ENCODE measurements at places on chromosomes 4 and X. TPM values are rescaled to one million over a fixed set of nuclear protein-coding genes. Genes with fewer than 3 reads are reported as not detected.

DNA sequence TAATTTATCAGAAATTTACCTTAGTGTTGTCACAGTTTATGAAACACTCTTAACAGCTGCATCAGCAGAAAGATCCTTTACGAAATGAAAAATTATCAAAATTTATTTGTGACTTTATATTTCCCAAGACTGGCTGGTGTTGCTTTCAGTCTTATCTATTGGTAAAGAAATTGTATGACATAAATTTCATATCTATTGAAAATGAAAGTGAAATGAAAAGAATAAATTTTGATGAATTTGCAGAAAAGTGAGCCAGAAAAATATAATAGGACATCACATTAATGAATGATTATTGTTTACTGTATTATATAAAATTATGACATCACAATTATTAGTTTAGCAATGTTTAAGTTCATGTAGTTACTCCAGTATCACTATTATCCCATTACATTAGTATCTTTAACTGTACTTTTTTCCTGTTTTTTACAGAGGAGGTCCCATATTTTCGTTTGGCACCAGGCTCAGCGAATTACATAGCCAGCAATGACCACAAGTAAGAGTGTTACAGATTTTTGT lies 13.2 kb upstream of the TMEM165 start:
- no peak for DNase-seq
- H3K4me1 ChIP-seq, result no peaks in the 10 kb centered on the region
- no peak overlapping the region for H3K4me3 ChIP-seq
- no peaks in the 10 kb centered on the region for H3K27me3 ChIP-seq
- no peaks in the 10 kb centered on the region for H3K36me3 ChIP-seq
- H3K27ac ChIP-seq, result no peak overlapping the region

DNA sequence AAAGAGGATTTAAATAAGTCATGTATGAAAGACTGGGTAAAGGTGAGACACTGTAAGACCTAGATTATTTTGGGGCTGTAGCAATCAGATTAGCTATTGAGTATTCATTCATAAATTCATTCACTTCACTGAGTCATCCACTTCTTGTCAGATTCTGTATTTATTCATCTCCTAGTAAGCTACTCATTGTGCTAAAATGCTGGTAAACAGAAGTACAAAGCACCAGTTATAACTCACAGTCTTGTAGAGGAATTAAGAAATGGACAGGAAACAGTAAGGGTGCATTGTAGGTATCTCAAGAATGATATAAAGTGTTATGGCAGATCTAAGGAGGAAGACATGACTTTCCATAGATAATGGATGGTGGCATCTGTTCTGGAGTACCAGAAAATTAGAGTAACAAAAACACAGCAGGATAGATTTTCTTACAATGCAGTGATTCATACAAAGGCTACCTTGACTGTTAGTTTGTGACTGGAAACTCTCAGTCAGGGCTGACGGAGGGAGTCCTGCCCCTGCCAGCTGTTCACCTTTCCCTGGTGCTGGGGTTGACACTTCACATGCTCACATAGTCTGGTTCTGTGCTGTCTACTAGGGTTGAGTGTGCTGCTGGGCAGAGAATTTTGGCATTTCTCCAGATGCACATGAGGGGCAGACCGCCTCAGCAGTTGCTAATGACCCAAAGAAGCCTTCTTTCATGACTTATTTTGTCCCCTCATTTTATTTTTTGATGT lies 26.5 kb upstream of the HAND2 start:
- no peak for DNase-seq
- H3K4me1 ChIP-seq, result no peaks in the 10 kb centered on the region
- no peaks in the 10 kb centered on the region for H3K27me3 ChIP-seq
- H3K27ac ChIP-seq, result no peak overlapping the region
- no peak overlapping the region for H3K4me3 ChIP-seq
- no peaks in the 10 kb centered on the region for H3K36me3 ChIP-seq

- no peak for DNase-seq
- no peaks in the 10 kb centered on the region for H3K36me3 ChIP-seq
- no peaks in the 10 kb centered on the region for H3K4me1 ChIP-seq
- H3K4me3 ChIP-seq, result no peak overlapping the region
- H3K27me3 ChIP-seq, result no peaks in the 10 kb centered on the region
Observed at GRCh38 chr4:160318567-160319220, 1215.8 kb downstream of the RAPGEF2 start.

DNA sequence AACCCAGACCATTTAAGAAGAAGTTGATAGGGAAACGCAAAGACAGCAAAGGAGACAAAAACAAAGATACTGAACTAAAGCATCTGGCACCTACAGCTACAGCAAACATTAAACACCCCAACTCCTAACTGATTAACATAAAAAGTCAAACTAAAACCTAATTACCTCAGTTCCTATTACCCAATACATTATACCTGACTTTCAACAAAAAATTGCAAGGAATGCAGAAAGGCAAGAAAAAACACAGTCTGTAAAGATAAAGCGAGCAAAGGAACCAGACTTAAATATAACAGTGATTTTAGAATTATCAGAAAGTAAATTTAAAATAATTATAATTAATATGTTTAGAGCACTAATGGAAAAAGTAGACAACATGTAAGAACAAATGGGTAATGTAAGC lies 9.4 kb upstream of the FMR1 start:
- no peaks in the 10 kb centered on the region for H3K36me3 ChIP-seq
- H3K4me3 ChIP-seq, result no peak overlapping the region
- H3K4me1 ChIP-seq, result no peaks in the 10 kb centered on the region

DNA sequence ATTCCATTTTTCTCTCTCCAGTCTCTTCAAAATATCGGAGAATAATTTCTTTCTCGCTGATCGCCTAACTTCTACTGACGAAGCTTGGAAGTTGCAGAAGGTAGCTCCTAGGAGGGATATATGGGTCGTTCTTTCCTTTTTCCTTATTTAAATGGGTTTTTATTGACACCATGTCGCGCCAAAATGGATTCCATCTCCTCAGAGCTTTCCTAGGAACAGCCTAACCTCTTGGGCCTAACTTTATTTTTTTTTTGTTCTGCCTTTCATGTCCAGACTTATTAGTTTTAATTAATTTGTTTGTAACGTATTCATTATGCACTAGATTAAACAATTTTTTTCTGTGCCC lies 359.4 kb upstream of the ZCCHC13 start:
- H3K4me1 ChIP-seq, result no peaks in the 10 kb centered on the region
- peaks cover 8% of the 10 kb centered on the region for H3K36me3 ChIP-seq
- peak overlapping the region; percentile 93 for H3K27ac ChIP-seq
- no peak for DNase-seq
- peak overlapping the region; percentile 74 for H3K4me3 ChIP-seq

DNA sequence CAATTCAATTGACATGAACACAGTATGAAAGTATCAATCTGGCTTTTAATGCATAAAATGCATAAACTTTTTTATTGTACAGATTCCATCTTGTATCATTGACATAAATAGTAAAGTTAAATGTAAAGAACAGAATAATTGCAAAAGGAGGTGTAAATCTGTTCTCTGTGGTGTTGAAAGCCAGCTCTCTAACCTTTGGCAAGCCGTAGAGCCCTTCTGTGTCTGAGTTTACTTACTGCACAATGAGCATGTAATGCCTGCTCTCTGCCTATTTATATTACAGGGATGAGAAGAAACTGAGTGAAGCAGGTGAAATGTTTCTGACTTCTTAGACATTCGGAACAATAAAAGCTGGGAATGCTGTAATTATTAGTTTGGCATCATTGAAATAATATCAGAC lies 389.3 kb upstream of the EPHA5 start:
- no peaks in the 10 kb centered on the region for H3K36me3 ChIP-seq
- no peak for DNase-seq
- no peak overlapping the region for H3K27ac ChIP-seq
- H3K4me3 ChIP-seq, result no peak overlapping the region
- H3K4me1 ChIP-seq, result no peaks in the 10 kb centered on the region
- H3K27me3 ChIP-seq, result no peaks in the 10 kb centered on the region

SSX2B gene
- total RNA-seq, result not detected

All from upper lobe of right lung (tissue), 1 donor.